ENCODE measurements at places on chromosomes 6 and 20.

DNA sequence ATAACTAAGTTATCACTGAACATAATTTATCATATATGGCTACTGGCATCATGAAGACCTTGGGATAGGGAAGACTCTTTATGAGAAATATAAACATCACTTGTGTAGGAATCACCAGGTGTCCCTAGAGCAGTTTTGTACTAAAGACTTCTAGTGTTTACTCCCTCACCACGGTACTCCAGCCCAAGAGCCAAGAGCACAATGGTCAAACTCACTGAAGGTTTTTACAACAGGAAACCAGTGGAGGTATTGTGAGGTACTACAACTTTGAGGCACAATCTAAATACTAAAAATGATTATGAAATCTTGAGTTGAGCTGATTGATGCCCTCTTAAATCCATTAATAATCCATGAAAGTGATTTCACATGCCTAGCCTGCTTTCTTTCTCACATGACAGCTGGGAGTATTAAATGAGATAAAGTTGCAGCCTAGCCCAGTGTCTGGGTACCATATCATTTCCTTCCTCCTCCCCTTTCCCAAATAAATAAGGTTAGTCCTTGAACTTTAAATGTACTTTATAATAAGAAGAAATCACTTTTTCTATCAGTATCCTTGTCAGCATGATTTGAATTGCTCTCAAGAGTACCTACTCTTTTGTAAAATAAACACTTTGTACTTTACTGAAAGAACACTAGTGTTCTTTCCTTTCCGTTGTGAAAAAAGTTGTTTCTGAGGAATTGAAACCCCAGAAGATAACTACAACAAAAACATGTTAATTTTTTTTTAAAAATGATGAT lies 26.5 kb downstream of the GLO1 start:
- no peak for DNase-seq

GRCh38 chr20:11853359-11853758 lies 64.3 kb upstream of the BTBD3 start:
- no peak for DNase-seq

GRCh38 chr20:49412254-49412653 lies 70.2 kb downstream of the KCNB1 start:
- DNase-seq = no peak

- DNase-seq = peak; percentile 61
These were observed 864.2 kb downstream of the KIF16B start for GRCh38 chr20:15708984-15709598.

DNA sequence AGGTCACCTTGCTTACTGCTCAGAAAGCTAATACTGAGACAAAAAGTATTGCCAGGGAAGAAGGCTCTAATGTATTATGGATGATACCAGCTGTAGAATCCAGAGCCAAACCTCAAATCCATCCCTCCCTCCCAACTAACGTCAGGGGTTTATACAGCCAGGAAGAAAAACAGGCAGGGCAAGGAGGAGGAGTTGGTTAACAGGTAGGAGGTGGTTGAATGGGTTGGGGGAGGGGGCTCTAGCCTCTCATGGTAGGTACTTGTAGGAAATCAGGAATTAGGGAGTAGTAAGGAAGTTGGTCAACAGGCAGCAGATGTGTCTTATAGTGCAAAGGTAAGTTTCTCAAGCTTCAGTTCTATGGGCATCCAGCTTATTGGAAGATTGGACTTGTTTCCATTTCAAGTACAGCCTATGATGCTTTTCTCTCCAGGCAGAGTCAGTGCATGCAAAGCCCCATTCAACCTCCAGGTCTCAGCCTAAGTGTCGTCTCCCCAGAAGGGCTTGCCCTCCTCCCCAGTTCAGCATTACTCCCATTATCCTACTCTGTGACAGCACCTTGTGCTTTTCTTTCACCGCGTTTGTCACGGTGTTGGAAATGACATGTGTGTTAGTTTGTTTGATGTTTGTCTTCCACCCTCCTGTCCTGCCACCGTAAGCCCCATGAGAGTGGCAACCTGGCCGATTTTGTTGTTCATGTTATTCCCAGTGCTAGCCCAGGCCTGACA lies 38.1 kb downstream of the PNLDC1 start:
- no peak for DNase-seq

DNA sequence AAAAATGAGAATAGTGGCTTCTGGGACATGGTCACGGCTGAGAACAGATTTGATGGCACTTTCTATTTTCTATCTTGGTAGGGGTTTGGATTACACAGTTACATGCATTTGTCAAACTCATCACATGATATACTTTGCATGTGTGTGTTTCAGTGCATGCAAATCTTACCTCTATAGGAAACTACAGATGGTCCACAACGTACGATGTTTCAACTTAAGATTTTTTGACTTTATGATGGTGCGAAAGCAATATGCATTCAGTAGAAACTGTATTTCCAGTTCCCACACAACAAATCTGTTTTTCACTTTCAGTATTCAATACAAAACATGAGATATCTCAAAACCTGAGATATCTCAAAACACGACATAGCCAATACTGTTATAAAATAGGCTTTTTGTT lies 231.8 kb upstream of the SPTLC3 start:
- DNase-seq = no peak

DNA sequence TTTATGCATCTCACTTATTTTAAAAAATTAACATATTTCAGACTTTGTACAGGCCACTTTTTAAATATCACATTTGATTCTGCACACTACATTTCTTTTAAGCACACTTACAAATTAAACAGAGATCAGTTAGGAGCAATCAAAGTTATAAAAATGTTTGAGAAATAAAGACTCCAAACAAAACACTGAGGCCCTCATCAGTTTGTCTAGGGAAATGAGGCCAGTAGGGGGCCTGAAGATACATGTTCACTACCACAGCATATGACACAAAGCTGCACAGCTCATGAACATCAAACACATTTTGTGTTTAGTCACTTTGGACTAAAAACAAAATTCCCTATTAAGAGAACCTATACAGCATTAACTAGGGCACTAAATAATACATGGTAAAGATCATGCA lies 180.5 kb downstream of the PDE7B start:
- no peak for DNase-seq

DNA sequence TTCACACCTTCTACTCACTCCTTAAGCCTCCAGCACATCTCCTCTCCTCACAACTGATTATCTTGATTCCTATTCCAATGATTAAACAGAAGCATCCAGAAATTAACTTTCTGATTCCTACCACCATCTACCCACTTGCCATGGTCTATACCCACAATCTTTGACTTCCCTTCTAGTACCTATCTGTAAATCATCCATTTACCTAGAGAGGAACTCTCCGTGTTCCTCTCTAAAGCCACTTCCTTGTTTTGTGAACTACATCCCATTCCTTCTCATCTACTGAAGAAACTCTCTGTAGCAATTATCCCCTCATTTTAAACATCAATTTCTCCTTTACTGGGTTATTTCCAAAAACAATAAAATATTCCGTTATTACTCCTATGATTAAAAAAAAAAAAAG lies 167.3 kb downstream of the ARHGAP18 start:
- no peak for DNase-seq

- peak; percentile 87 for DNase-seq
These were observed 66.5 kb upstream of the IER3 start for GRCh38 chr6:30810813-30811339.

- no peak for DNase-seq
These were observed 92.5 kb downstream of the SESN1 start for GRCh38 chr6:109002051-109002697.

DNA sequence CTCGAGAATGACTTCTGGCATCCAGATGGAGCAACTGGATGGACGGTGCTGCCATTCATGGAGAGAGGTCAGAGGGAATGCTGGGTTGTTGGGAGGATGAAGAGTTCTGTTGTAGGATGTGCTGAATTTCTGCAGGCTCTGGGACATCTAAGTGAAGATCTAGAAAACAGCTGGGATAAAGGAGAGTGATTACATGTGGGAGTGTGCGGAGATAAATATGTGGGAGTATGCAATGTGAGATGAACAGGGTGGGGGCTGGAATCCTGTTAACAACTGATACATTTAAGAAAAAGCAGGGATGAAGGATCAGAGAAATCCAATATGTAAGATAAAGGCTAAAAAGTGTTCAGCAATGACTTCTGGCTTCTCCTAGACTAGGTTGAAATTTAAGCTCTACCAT lies 43.1 kb downstream of the FAXC start:
- DNase-seq = no peak

DNA sequence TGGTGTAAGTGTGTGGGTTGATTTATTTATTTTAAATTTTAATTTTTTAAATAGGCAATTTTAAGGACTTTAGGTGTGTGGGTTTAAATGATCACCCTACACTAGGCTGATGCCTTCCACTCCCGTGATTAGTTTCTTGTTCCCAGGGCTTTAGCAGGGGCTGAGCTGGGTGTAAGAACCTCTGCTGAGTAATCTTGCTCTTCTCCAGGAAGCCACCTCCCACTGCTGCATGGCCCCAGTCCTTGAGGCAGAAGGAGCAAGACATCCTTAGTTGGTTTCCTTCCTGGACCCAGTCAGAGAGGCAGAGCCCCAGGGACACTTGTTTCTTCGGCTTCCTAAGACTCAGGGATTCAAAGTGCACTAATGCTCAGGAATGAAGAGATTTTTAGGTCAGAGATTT lies 19.8 kb upstream of the CDC5L start:
- no peak for DNase-seq

DNA sequence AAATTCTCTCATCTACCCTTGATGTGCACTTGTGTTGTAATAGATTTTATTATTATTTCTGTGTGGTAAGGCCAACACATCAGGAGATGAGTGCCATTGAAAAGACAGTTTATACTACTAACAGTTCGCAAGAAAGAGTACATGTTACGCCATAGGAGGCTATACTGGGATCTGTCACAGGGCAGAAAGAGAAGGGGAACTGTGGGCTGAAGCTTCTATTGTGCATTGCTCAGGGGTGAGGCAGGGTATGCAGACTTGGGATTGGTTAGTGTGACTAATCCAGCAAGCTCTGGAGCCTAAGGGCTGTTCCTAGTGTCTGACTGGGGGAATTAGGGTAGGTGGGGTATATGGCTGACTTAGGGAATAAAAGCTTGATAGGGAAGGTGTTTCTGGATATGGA lies 50.9 kb downstream of the GPR63 start:
- DNase-seq = no peak

DNA sequence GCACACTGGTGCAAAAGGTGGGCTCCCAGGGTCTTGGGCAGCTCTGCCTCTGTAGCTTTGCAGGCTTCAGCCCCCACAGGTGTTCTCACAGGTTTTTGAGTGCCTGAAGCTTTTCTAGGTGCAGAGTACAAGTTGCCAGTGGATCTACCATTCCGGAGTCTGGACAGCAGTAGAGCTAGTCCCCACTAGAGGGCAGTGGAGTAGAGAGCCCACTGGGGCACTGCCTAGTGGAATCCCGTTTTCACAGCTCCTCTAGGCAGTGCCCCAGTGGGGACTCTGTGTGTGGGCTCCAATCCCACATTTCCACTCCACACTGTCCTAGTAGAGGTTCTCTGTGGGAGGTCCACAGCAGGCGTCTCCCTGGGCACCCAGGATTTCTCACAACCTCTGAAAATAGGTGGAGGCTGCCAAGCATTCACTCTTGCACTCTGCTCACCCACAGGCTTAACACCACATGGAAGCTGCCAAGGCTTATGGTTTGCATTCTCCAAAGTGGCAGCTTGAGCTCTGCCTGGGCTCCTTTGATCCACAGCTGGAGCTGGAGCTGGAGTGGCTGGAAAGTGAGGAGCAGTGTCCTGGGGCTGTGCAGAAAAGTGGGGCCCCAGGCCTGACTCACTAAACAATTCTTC lies 86.3 kb upstream of the PROKR2 start:
- DNase-seq = no peak

DNA sequence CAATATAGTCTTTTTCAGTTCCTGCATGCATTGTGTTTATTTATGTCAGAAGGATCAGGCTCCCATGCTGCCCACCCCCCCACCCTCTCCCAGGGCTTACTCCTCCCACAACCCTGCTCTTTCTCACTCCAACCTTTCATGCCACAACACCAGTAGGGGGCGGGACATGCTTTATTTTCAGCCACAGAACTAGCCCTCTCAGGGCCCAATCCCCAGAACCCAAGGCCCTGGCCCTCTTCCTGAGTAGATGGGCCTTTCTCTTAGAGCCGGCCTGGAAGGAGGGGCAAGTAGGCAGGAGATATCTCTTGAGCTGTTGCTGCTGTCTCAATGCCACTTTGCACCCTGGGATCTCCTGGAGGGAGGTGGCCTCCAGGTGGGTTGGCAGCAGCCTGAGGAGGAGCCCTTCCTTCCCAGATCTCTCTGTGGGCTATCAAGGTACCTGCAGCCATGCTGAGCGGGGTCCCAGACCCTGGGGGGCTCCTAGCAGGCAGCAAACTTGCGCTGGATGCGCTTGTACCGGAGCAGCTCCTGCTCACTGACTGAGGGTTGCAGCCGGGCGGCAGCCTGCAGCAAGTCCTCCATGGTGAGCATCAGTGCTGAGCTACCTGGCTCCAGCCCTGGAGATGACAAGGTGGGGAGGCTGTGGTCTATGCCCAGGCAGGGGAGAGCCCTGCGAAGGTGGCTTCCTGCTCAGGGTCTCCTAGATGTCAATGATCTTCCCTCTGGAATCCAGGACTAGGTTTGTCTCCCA lies 3.5 kb downstream of the GNMT start:
- no peak for DNase-seq

GRCh38 chr6:26183581-26184366 lies 96.5 kb downstream of the HFE start:
- DNase-seq = peak; percentile 89

DNA sequence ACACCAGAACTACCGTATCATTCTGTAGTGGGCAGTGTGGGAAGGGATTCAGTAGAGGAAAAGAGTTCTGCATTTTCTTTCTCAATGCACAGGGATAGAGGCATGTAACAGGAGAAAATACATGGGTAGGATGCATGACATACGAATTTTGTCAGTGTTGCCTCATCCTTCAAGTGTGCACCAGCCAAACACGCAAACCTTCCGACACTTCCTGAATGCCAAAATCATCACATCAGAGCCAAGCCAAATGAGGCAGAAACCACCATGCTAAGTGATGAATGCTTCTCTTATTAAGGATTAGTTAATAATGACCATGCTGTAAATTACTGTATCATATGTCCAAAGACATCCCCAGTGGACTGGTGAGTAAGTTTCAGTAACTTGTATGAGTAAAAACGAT lies 27.3 kb downstream of the RAMACL start:
- no peak for DNase-seq

- DNase-seq = no peak
These were observed 119.5 kb upstream of the KCNG1 start for GRCh38 chr20:51142448-51142847.

- DNase-seq = no peak
These were observed 82.3 kb downstream of the CAP2 start for GRCh38 chr6:17475606-17476244.

DNA sequence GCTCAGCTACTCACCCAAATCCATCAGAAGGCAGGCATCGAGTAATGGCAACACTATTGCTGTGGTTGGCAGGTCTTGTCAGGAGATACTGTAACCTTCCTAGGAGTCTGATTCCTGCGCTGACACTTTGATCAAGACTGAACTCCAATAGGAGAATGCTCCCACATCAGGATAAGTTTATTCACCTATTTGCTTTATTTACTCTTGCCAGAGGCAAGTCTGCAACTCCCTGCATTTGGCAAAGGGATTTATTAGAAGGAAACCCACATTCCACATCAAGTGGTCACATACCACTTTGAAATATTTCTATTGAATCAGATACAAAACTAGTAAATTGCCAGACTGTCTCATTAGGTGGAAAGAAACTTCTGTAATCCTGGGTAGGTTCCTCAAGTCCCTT lies 43.5 kb downstream of the ZFAND3 start:
- DNase-seq = no peak

- no peak for DNase-seq
These were observed 1.5 kb downstream of the PBX2 start for GRCh38 chr6:32188381-32189068.

GRCh38 chr20:62642051-62642665 lies at the start of gene SLCO4A1:
Gene SLCO4A1, plus strand, starts transcription at chr20:62642503. Its CDS starts 13,952 bp downstream, at chr20:62656455.
- peak; percentile 94 for DNase-seq
